Activated CD4-positive, alpha-beta T cell treated with anti-CD3 and anti-CD28 coated beads, Interleukin-2, amount 10 ng/mL, durations not matched to agents 7 days and 5 days (primary cell): ENCODE measurements at places on chromosomes 7 and 10. TPM values are rescaled to one million over a fixed set of nuclear protein-coding genes. Genes with fewer than 3 reads are reported as not detected.

GRCh38 chr10:48798481-48799254 is 114.0 kb downstream of the WDFY4 start:
- no peak overlapping the region for H3K4me3 ChIP-seq
- peaks cover 11% of the 10 kb centered on the region for H3K36me3 ChIP-seq
- H3K27ac ChIP-seq, result no peak overlapping the region
- H3K27me3 ChIP-seq, result no peaks in the 10 kb centered on the region
- no peak for DNase-seq

DNA sequence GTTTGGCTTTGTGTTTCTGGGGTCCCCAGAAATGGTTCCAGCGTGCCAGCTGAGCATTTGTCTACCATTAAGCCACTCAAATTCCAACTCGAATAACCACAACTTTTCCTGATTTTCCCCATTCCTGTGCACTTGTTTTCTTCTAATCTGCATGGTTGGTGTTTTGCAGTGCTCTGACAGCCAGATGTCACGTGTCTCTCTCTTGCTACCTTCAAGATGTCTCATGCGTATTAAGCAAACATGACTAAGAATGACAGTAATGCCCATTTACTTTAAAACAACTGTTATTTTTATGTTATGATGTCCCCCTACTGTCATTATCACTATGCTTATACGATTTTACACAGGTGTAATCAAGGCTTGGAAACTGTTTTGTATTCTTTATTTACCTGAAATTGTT is 35.2 kb upstream of the MXI1 start:
- peaks cover 70% of the 10 kb centered on the region for H3K27me3 ChIP-seq
- no peak for DNase-seq
- peaks cover 19% of the 10 kb centered on the region for H3K4me1 ChIP-seq
- H3K36me3 ChIP-seq, result no peaks in the 10 kb centered on the region
- H3K4me3 ChIP-seq, result no peak overlapping the region
- H3K27ac ChIP-seq, result no peak overlapping the region

GRCh38 chr10:102229810-102230263 is 3.7 kb downstream of the ELOVL3 start:
- no peak overlapping the region for H3K27ac ChIP-seq
- peaks cover 26% of the 10 kb centered on the region for H3K4me1 ChIP-seq
- H3K36me3 ChIP-seq, result no peaks in the 10 kb centered on the region
- peak overlapping the region; percentile 62 for H3K4me3 ChIP-seq
- H3K27me3 ChIP-seq, result peaks cover 55% of the 10 kb centered on the region

DNA sequence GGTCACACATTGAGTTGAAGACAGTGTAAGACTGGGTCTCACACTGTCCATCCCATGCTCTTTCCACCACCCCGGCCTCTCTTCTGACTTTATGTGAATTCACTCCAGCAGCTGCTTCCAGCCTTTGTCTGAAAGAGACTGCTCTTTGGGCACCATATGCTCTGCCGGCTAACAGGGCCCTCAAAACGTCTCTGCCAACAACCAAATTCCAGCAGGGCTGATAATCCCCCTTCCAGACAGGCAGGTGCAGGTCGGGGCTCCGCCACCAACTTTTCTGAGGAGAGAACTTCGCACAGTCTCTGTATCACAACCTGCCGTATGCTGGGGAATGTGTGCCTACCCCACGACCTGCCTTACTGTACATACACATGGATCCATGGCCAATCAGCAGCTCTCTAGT is 64.3 kb downstream of the PLXNA4 start:
- H3K27ac ChIP-seq, result no peak overlapping the region
- peaks cover 17% of the 10 kb centered on the region for H3K36me3 ChIP-seq
- H3K4me1 ChIP-seq, result peaks cover 30% of the 10 kb centered on the region

DNA sequence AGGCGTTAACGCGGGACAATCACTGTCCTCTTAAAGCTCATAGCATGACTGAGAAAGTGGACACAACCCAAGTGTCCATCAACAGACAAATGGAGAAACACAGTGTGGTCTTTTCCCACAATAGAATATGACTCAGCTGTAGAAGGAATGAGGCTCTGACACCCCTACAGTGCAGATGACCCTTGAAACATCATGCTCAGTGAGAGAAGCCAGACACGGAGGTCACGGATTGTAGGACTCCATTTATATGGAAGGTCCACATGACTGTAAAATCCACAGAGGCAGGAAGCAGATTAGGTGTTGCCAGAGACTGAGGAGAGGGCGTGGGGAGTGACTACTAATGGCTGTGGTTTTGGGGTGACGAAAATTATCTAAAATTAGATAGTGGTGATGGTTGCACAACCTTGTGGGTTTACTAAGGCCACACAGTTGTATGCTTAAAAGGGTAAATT is 6.1 kb upstream of the NCAPG2 start:
- H3K36me3 ChIP-seq, result peaks cover 25% of the 10 kb centered on the region
- peak overlapping the region; percentile 63 for H3K27ac ChIP-seq
- H3K4me1 ChIP-seq, result peaks cover 23% of the 10 kb centered on the region
- peak; percentile 32 for DNase-seq

- peak; percentile 23 for DNase-seq
- peak overlapping the region; percentile 88 for H3K27ac ChIP-seq
- peaks cover 64% of the 10 kb centered on the region for H3K4me1 ChIP-seq
- H3K27me3 ChIP-seq, result no peaks in the 10 kb centered on the region
- peak overlapping the region; percentile 44 for H3K4me3 ChIP-seq
- no peaks in the 10 kb centered on the region for H3K36me3 ChIP-seq
Observed at GRCh38 chr7:30162622-30163124, 27.9 kb downstream of the MTURN start.

The GSTO1 gene
- 139 TPM for total RNA-seq

The GDF10 gene
- 0.08 TPM for total RNA-seq

The FGFBP3 gene
- 1.5 TPM for total RNA-seq

The ASB4 gene
- not detected for total RNA-seq
